ENCODE measurements at places on chromosomes 5 and 9.

DNA sequence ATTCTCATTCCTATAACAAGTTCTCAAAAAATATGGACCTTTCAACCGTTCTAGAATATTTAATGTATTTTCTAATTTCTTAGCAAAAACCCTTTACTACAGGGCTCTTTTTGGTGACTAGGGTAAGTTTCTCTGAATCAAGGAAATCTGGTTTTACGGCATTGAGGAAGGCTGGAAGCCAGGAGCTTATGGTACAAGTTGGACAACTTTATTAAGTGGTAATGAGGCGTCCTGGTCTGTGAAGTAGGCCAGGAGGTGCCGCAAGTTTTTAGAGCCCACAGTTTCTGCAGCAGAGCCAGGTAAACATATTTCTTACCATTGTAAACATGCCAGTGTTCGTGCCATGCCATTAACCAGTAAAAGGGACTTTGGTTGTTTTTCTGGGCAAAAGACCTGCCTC lies 14.6 kb upstream of the C1QTNF3 start:
- DNase-seq, result no peak

DNA sequence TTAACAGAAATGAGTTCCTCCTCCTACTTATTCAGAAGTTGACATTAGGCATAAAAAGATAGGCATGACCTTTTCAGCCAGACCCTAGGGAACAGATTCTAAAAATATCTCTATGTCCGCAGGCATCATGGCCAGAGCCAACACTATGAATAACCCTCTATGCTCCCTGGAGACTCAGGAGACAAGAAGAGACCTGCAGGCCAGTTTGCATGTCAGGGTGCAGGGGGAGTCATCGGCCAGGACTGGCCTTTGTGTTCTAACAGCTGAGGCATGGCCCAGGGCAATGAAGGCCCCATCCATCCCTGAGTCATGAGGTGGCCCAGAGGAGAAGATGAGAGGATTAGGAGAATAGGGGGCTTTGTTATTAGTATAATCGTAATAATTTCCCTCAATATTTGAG lies 93.8 kb downstream of the TMEM215 start:
- DNase-seq, result no peak

DNA sequence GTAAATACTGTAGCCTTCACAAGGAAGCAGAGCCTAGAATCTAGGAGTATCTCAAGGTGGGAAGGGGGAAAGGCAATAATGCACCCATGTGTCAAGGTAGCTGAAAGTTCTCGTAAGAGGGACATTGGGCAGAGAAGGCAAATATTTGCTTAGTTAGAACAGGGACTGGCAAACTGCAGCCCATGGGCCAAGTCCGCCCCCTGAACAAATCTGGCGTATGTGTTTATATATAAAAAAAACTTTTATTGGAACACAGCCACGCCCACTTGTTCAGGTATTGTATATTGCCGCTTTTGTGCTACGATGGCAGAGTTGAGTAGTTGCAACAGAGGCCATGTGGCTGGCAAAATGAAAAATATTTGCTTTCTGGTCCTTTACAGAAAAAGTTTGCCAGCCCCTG lies 16.1 kb downstream of the KCNN2 start:
- no peak for DNase-seq

DNA sequence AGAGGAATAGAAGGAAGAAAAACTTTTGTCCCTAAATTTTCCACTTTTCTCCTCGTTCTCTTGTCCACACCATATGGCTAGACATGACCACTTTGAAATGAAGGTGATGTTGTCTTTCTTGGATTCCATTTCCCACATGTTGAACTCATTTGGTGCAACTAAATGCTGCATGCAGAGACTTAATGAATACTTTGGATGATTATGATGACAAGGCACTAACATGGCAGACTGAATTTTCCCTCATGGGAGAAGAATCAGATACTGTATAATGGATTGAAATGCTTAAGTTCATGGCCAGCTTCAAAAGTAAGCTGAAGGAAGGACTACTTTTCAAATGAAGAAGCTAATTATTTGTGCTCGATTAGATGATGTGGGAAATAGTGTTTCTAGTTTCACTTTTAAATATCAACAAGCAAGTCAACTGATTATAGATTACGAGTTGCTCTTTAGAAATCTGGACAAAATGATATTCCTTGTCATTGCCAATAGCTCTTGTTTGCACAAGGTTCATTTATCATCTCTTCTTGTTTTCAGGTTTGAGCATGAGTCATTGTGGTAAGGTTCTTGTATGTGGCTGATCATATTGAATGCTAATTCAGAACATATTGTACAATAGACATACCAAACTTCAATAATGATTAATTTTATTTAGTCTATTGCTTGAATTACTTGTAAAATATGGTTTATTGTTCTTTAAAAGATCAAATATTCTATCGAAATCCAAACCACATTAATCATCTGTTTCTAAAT lies 501.3 kb upstream of the FTMT start:
- DNase-seq, result no peak

DNA sequence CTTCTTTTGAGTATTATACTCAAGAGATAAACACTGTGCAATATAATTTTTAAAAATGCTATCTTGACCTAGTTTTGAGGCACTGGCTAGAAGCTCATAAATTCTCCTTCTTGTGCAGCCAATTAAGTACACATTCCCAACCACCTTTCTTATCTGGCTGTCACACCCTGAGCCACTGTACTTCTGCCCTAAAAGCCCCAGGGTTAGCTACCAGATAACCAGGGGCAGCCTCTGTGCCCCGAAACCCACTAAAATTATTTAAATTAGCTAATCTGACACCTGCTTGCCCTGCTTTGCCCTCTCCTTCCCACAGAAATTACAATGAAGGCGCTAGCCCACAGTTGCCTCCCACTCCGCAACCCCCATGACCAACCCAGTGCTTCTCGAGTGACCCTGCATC lies 597.3 kb upstream of the TYRP1 start:
- no peak for DNase-seq

DNA sequence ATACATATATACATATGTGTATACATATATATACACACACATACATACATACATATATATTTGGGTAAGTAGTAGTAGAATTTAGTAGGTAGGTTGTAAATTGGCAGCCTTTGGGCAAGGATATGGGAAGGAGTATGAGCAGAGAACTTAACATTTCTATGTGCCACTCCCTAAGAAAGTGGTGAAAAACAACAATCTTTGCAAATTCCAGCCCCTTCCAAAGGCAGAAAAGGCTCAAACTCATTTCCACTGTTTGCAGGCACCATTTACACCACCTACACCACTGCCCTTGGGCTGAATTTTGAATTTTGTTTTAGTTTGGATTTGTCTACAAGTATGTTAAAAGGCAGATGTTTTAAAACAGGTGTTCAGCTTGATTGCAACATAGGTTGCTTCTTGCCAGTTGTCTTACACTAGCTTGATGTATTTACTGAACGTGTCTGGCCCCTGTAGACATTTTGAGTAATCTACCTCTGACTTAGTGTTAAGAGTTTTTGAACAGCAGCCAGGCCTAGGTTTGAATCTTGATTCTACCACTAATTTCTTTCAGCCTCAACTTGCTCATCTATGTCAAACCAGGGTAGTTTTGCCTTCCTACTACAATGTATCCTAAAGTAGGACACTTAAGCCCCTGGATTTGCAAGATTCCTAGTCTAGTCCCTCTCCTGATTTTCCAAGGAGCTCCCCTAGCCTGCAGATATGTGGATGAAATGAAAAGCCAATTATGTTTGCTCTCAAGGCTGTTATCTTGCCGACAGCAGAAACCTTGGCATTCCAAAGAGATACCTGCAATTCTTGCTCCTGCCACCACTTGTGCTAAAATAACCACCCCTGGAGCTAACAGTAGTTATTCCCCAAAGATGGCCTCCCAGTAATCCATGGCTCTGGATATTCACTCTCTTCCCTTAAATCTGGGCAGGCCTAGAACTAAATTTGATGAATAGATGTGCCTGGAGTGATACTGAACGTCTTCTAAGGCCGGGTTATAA lies 156.2 kb upstream of the SLC44A1 start:
- no peak for DNase-seq

DNA sequence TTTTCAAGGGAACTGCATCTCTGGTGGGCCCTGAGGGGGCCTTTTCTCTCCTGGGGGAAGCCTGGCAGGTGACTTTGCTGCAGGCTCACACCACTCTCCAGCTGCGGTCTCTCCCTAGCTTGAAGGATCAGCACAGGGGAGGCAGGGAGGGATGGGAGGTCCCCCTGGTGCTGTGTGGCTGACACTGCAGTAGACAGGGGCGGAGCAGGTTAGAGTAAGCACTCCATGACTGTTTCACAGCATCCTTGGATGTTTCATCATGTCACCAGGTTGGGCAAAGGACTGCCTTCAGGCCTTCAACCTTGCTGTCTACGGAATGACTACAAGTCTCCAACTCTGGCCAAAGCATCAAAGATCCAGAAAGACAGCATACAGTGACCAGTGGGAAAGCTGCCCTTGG lies 470.7 kb downstream of the CDK5RAP2 start:
- no peak for DNase-seq

DNA sequence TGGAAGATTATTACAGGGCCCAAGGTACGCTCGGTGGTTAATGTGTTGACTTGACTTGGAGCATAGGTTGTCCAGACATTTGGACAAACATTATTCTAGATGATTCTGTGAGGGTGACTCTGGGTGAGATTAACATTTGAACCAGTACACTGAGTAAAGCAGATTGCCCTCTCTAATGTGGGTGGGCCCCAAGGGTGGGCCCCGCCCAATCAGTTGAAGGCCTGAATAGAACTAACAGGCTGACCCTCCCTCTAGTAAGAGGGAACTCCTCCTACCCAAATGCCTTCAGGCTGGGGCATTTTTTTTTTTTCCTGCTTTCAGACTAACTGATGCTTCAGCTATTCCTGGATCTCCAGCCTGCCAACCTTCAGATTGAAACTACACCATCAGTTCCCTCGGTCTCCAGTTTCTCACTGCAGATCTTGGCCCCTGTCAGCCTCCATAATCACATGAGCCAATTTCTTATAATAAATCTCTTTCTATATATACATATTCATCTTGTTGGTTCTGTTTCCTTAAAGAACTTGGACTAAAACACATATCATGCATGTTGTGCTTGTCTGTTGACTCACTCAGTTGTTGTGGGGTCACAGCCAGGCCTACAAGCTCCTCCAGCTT lies 338.1 kb upstream of the BRINP1 start:
- DNase-seq, result no peak

DNA sequence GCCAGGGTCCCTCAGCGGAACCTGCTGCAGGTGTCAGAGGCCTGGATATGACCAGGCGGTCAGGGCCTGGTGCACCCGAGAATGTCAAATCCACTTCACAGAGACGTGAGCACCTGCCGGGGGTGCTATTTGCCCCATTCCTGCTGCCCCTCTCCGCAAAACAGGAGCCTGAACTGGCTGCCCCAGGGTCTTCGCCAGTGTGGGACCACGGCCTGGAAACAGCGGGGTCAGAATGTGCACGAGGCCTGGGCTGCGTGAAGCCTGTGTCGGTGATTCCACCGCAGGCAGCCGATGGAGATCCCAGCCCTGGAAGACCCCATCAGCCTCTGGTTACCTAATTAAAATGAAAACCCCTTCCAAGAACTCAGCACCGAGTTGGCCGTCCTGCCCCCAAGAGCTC lies 41.2 kb upstream of the TMEM250 start:
- no peak for DNase-seq

GRCh38 chr9:16516891-16517290 lies 353.6 kb downstream of the BNC2 start:
- DNase-seq, result no peak

- no peak for DNase-seq
Measured at GRCh38 chr5:7209658-7210057, 186.3 kb upstream of the ADCY2 start.

DNA sequence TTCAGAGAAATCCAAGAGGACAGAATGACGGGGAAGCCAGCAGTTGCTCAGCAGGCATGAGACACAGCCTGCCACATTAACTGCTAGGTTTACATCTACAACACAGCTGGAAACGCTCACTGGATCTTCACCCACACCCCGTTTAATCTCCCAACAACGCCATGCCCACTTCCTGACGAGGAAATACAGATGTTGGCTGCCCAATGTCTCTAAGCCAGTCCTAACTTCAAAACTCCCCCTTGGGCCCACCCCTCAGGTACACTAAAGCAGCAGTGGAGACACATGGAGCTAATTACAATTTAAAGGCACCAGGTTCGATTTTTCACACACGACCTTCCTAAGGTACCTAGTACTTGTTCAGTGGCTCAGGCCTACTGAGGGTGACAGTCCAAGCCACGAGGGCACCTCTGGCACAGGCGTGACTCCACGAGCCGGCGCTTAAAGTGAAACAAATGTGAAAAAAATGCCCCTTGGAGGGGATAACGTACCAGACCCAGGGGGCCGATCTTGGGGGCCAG lies 904 bp downstream of the RPL12 start:
- DNase-seq, result no peak

GRCh38 chr9:68925175-68925574 lies 88.7 kb downstream of the PRKACG start:
- DNase-seq, result no peak

- no peak for DNase-seq
Measured at GRCh38 chr9:81002242-81002641, 687.1 kb downstream of the TLE1 start.

DNA sequence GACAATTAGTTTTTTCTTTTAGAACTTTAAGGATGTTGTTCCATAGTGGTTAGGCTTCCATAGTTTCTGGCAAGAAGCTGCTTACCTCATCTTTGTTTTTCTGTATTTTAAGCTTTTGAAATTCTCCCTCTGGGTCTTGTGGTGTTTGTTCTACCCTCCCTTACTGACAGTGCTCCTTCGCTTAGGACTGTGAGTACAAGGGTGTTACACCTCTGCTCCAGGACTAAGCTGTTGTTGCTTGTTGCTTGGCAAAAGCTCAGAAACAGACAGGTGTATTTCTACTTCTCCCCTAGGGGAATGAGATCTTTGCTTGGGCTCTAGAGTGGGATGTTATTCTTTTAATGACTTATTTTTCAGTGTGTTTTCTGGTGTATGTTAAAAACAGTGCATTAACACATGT lies 225.2 kb downstream of the WDR70 start:
- no peak for DNase-seq

GRCh38 chr5:172659909-172660628 lies 19.0 kb downstream of the NEURL1B start:
- DNase-seq, result no peak

DNA sequence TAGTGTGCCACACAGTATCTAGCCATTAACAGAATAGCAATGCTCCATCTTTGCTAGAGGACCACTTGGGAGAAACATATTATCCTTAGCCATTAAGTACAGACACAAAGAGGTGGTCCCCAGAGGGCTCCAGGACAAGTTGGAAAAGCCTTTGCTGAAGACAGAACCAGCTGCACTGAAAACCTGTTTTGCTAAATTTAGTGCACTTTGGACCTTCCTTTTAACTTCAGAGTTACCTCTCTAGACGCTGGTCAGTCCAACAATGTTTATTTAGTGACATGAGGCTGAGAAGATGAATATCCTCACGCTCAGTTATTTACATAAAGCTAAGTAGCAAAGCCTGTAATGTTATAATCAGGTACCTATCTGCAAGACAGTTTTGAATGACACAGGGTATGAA lies 265.0 kb upstream of the ZNF608 start:
- no peak for DNase-seq

- no peak for DNase-seq
Measured at GRCh38 chr5:8247049-8247899, 378.3 kb downstream of the MTRR start.

GRCh38 chr9:112705768-112706427 lies 12.0 kb downstream of the INIP start:
- no peak for DNase-seq
